Skin of body (tissue), 3 donors: ENCODE measurements at places on chromosomes 2 and 18. TPM values are rescaled to one million over a fixed set of nuclear protein-coding genes. Genes with fewer than 3 reads are reported as not detected.

The ERBB4 gene
- 2.1 TPM for total RNA-seq

GRCh38 chr2:69243652-69244051, 143.4 kb downstream of the GFPT1 start:
- no peak for DNase-seq

DNA sequence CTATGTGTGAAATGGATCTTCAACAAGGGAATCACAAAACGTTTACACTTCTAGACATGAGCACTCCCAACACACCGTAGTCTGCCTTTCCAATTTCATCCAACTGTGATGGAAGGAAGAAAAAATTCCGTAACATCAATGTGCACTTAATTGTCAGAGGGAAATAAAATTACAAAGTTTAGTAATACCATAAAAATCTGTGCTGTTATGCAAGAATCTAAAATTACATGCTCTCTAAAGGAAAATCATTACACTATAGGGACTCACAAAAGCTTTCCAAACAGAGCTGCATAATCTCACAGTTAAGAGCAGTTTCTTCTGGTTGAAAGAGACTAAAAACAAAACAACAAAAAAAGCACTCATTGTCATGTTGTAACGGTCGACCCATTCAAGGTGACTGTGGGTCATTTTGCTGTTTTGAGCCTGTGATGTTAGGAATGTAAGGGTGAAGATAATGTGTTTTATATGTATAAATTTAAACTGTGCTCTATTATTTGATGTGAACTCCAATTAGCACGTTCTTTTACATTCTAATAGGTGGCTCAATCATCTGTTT, 698.0 kb downstream of the TDRD15 start:
- peak; percentile 36 for DNase-seq

DNA sequence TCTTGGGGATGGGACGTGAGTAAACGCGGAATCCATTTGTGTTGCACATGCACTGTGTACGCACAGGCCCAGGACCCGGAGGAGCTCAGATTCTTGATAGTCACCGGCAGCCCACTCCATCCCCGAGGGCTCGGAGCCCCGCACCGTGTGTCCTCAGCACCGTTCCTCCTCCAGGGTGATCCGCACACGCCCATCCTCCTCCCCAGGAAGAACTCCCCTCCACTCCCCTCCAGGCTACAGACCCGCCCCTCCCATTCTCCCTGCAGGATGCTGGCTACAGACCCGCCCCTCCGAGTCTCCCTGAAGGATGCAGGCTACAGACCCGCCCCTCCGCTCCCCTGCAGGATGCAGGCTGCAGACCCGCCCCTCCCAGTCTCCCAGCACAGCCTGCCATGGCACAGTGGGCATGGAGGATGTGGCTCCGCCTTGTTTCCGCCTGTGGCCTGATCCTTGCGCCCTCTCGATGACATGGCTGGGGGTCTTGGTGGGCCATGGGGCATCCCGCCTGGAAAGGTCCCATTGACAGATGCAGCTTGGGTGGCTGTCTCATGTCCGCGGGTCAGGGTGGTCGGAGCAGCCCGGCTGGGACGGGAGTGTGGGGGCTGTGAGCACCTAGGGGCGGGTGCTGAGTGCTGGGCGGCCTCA, 14.1 kb downstream of the CTDP1 start:
- DNase-seq: no peak

- DNase-seq: no peak
Measured at GRCh38 chr18:22700920-22701319, 232.2 kb upstream of the RBBP8 start.
